Activated CD8-positive, alpha-beta memory T cell treated with anti-CD3 and anti-CD28 coated beads for 1 hour (primary cell): ENCODE measurements at places on chromosomes 2 and 18.

GRCh38 chr18:73884868-73885267, 262.8 kb downstream of the FBXO15 start:
- DNase-seq: no peak

DNA sequence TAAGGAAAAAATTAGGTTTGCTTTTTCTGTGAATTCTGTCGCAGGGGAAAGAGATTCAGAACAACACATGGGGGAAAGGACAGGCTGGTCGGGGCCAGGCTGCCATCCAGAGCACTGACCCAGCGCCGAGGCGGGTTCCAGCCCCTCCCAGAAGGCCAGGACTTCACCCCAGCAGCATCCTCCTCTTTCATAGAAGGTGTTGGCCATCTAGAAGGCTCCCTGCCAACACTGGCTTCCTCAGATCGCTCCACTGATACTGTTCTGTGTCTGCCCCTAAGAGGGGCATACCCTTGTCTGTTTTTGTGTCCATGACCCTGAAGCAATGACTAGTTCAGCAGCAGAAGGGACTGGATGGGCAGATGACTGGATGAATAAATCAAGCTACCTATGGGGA, 144.5 kb downstream of the HDAC4 start:
- DNase-seq: no peak

DNA sequence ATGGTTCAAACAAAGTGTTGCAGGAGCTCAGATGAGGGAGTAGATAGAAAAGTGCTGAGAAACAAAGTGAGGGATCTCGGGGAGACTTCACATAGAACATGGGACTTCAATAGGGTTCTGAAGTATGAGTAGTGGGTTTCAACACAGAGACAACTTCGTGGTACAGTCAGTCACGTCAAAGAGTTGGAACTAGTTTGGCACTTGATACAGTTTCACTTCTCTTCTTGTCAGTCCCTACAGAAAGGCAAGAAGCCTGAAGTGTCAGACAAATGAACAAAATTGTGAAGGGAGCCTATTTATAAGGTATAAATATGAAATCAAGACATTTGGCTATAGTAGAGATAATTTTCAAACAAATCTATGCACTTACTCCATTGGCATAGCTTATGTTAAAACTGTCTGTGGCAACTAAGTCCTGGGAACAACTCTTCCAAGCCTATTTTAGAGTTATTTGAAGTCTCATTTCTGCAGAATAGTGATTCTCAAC, 338.0 kb downstream of the TDRD15 start:
- DNase-seq: no peak

DNA sequence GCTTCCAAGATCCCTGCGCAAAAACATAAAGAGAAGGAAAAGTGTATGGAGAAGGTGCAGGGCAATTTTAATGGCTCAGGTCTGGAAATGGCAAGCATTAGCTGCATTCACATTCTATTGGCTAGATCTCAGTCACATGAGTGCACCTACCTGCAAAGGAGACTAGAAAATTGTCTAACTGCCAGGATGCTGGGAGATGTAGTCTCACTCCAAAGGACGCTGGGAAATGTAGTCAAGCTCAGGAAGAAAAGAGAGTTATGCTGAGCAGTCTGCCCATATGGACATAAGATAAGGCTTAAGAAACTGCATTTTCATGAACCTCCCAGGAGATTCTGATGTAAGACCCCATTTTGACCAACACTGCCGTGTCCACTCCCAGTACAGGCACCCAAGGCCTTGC, 9.5 kb upstream of the KLHL29 start:
- DNase-seq: no peak

- no peak for DNase-seq
These were observed 292.9 kb downstream of the STK39 start for GRCh38 chr2:167954495-167954894.

GRCh38 chr2:100780203-100781008, 39.5 kb upstream of the NPAS2 start:
- no peak for DNase-seq

- DNase-seq: no peak
These were observed 67.7 kb downstream of the TWIST2 start for GRCh38 chr2:238915596-238915995.

DNA sequence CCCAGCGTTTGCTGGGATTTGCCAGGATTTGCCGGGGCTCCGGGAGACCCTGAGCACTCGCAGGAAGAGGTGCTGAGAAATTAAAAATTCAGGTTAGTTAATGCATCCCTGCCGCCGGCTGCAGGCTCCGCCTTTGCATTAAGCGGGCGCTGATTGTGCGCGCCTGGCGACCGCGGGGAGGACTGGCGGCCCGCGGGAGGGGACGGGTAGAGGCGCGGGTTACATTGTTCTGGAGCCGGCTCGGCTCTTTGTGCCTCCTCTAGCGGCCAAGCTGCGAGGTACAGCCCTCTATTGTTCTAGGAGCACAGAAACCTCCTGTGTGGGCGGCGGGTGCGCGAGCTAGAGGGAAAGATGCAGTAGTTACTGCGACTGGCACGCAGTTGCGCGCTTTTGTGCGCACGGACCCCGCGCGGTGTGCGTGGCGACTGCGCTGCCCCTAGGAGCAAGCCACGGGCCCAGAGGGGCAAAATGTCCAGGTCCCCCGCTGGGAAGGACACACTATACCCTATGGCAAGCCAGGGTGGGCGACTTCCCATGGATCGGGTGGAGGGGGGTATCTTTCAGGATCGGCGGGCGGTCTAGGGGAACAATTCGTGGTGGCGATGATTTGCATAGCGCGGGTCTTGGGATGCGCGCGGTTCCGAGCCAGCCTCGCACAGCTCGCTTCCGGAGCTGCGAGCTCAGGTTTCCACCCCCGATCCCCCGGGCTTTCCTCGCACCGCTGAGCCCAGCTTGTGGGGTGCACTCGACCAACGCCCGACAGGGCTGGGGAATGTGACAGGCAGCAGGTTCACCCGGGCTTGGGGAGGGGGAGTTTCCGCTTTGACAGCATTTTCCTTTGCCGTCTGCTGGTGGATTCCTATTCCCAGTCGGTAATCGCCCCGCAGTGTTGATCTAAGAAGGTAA, 2.8 kb downstream of the ONECUT2 start:
- DNase-seq: no peak

- DNase-seq: no peak
These were observed 38.0 kb downstream of the TMX3 start for GRCh38 chr18:68676913-68677312.

DNA sequence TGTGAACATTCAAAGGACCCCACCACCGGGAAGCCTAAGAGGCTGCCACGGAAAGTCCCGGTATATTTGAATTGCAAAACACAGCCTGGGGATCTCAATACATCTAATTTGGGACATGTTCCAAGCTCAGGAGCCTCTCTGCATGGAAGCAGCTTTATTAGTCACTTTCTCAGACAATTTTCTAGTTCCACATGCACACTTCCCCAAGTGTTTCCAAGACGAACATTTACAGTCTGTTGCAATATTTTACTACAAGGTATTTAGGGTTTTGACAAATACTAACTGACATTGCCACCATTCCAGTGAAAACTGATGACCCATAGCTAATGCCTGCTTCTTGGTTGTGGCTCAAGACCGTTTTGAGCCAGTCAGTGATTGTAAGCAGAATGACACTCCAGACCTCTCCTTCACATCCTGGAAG, 145.3 kb downstream of the NCKAP5 start:
- no peak for DNase-seq

DNA sequence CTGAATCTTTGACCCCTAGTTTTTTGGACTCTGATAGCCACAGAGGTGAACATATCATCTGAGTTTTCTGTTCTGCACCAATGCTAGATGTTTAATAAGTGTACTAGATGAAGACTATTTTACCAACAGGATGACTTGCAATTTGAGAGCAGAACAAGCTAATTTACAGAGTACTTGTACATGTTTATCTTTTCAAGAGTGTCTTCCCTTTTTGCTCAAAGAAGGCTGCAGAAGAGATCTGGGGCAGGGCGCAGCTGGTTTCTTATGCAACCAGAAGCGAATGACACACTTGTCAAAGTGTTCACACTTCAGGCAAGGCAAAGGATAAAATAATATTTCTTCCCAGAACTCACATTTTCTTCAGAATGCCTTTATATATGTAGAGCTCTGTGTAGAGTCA, 86.0 kb downstream of the VWA3B start:
- no peak for DNase-seq
